ENCODE measurements at places on chromosomes 7 and 10.

GRCh38 chr10:29185050-29185449 is 103.8 kb upstream of the LYZL1 start:
- DNase-seq: no peak

- no peak for DNase-seq
These were observed 92.8 kb upstream of the PPIF start for GRCh38 chr10:79254333-79255006.

GRCh38 chr10:52232561-52233350 is 81.3 kb upstream of the DKK1 start:
- no peak for DNase-seq

GRCh38 chr7:20494566-20494965 is 120.9 kb upstream of the ABCB5 start:
- no peak for DNase-seq

GRCh38 chr10:4686644-4686996 is 139.4 kb upstream of the AKR1E2 start:
- DNase-seq: peak; percentile 99

DNA sequence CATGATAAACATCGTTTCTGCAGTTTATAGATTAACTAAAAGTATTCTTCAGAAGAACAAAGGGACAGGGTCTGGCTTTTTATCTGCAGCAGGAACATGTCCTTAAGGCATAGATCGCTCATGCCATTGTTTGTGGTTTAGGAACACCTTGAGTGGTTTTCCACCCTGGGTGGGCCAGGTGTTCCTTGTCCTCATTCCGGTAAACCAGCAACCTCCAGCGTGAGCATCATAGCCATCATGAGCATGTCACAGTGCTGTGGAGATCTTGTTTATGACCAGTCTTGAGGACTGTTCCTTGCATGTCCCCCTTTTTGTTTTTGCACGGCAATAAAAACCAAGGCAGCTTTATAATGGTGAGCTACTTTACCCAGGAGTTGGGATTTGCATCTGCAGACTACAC is 33.9 kb downstream of the STOX1 start:
- peak; percentile 32 for DNase-seq

GRCh38 chr10:3775696-3776551 is 9.1 kb downstream of the KLF6 start:
- peak; percentile 75 for DNase-seq

- DNase-seq: no peak
These were observed 22.8 kb downstream of the VSTM4 start for GRCh38 chr10:49092477-49092876.

- DNase-seq: no peak
These were observed 31.8 kb upstream of the FAM133B start for GRCh38 chr7:92622030-92622429.

DNA sequence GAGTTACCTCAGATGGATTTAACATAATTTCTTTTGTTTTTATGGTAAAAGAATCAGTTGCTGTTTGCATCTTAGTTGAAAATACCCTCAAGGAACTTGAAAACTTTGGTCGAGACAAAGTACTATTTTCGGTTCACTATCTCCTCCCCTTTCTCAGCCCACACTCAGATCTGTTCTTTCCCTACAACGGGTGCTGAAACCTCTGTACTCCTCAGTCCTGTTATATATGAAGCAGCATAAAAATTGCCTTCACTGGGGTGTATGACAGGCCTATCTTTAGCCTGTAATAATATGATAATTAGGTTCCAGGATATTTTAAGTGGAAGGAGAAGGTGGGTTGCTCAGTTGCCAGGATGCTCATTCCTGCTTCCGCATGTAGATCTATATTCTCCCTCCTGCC is 105.2 kb upstream of the NOBOX start:
- DNase-seq: no peak

DNA sequence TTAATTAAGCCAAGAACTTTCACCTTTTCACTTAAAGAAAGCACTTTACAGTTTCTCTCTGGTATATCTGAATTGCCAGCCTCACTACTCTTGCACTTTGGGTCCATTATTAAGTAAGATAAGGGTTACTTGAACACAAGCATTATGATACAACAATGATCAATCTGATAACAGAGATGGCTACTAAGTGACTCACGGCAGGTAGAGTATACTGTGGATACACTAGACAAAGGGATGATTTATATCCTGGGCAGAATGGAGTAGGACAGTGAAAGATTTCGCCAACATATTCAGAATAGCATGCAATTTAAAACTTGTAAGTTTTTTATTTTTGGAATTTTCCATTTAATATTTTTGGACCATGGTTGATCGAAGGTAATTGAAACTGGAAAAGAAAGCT is 34.3 kb upstream of the ITGB8 start:
- DNase-seq: peak; percentile 78

GRCh38 chr7:11247545-11247944 is 273.9 kb downstream of the PHF14 start:
- DNase-seq: no peak

- DNase-seq: no peak
These were observed 26.5 kb downstream of the ANK3 start for GRCh38 chr10:60363187-60363586.

DNA sequence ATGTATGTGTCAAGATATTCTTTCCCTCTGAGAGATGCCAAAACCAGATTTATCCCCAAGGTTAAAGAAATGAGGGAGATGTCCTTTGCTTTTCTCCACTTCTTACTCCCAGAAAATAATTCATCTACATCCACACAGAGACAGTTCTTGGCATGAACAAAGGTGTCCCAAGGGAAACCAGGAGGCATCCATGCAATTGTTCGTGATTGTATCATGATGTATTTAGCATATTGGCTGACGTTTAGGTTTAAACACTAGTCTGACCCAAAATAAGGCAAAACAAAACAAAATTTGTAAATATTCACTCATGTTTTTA is 223.9 kb downstream of the C7orf25 start:
- DNase-seq: no peak

- no peak for DNase-seq
These were observed 144.8 kb upstream of the KLF14 start for GRCh38 chr7:130878785-130879184.

- no peak for DNase-seq
These were observed 43.0 kb downstream of the INSIG1 start for GRCh38 chr7:155340721-155341120.

DNA sequence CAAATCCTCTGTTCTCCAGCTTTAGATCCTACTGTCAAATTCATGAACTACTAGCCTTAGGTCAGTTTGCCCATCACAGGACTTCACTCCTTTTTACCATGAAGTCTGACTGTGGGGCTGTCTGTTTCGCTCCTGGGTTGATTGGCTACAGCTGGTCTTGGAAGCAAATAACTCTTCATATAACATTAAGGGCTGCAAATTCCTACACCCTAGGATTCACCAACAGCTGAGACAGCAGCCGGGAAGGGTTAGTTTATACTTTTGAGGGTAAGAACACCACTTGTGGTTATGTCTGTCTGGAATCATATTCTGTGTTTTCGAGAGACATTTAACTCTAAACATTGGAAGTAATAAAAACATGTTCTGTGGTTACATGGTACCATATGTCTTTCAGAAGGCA is 55.9 kb upstream of the KIAA1217 start:
- DNase-seq: no peak

- DNase-seq: no peak
These were observed 883 bp downstream of the SPAG6 start for GRCh38 chr10:22346096-22346661.

- DNase-seq: no peak
These were observed 1167.7 kb downstream of the XPNPEP1 start for GRCh38 chr10:108755646-108756045.

DNA sequence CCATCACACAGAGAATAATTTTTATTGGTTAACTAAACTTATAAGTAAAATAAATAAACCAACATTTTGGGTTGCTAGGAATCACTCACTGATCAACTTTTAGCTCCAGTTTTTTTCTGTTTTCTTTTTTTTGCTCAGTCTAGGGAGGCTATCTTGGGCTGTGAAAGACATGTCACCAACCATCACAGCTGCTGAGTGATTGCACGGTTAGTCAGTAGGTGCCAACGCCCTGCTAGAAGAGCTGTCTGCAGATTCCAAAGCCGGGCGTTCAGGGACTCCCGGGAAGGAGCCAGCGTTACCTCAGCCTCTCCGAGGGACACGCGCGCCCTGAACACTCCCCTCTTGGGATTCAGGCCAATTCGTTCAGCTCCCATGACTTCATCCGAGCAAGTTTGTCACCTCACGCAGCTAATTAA is 604 bp upstream of the STAM start:
- peak; percentile 87 for DNase-seq

- DNase-seq: no peak
These were observed 120.6 kb downstream of the MTPAP start for GRCh38 chr10:30228417-30229036.

DNA sequence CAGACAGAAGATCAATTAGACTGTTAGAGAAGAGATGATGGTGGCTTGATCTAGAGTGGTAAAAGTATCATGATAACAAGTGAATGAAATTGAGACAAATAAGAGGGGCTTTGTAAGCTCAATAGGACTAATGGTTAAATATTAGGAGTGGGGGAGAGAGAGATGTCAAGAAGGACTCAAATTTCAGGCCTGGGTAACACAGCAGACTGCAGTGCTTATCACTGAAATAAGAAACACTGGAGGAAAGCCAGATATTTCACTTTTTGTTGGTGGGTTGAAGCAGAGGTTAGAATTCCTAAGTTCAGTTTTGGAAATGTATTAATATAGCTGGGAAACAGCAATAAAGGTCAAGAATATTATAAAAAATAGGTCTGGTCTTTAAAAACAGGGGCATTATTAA is 74.6 kb downstream of the ORC5 start:
- DNase-seq: no peak

- no peak for DNase-seq
These were observed 14.8 kb downstream of the TPK1 start for GRCh38 chr7:144821067-144821466.

DNA sequence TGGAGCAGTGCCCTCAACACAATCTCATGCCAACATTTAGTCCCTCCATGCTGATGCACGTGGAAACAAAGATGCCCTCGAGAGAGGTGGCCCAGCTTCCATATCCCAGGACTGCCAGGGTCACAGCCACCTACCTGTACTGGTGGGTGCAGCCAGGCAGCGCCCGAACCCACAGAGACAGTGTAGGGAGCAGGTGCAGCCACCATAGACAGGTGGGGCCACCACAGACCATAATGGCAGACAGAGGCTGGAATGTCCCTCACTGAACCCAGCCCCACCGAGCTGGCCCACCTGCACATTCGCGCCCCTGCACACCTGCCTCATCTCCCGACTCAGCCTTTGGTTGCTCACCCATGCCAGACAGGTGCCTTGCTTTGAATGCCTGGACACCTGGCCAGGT is 18.3 kb upstream of the CPXM2 start:
- no peak for DNase-seq

GRCh38 chr7:135706038-135706742 is 21.8 kb downstream of the SLC13A4 start:
- no peak for DNase-seq

DNA sequence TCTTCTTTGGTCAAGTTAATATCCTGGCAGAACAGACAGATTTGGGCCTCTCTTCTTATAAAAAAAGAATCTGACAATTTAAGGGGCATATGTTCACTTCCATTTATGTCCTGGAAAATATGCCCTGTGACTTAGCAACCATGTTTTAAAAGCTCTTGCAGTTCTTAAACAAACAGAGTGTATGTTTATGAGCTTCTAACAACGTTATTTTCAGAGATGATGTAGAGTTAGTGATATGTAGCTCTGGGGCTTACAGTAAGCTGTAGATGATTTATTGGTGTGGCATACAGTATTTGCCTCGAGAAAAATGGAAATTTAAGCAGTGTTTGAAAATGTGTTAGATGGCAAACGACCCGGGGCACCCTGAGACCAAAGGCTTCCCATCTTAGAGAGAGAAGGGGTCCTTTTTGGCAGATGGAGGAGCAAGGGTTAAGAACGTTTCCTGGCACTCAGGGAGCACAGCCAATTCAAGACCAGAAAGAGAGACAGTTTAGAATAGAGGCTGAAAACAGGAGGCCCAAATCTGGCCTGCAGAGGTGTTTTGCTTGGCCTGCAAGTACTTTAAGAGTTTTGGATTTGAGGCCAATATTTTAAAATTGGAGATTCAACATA is 397.5 kb downstream of the KCNMA1 start:
- DNase-seq: no peak

DNA sequence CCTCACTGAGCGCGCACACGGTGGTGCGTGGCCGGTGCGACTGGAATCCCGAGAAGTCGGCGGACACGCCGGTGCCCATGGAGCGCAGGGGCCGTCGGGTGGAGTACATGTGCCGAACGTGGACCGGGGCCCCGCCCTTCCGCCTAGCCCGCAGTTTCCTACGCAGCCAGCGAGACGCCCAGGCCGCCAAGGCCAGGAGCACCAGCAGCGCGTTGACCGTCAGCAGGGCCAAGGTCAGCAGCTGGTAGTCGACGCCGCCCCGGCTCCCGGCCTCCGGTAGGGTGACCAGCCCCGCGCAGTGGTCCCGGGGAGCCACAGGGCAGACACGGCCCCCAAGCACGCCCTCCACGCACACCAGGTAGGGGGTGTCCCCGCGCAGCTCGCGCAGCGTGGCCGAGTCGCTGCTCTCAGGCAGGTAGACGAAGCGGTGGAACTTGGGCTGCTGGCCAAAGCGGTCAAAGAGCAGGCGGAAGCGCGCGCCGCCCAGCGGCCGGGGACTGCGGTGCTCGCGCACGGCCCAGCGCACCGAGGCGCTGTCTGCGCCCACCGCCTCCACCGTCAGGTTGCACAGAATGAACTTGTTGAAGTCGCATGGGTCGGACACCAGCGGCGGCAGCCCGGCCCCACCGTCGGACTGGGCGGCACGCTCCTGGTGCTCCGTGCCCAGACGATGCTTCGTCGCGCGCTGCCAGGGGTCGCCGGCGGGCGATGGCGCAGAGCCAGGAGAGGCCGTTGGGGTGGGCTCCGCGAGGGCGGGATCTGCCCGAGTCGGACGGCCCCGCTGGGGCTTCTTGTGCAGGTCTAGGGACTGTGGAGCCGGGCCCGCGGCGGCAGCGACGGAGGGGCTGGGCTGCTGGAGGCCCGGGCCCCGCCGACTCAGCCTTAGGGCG is 2.2 kb downstream of the TRIL start:
- peak; percentile 35 for DNase-seq

DNA sequence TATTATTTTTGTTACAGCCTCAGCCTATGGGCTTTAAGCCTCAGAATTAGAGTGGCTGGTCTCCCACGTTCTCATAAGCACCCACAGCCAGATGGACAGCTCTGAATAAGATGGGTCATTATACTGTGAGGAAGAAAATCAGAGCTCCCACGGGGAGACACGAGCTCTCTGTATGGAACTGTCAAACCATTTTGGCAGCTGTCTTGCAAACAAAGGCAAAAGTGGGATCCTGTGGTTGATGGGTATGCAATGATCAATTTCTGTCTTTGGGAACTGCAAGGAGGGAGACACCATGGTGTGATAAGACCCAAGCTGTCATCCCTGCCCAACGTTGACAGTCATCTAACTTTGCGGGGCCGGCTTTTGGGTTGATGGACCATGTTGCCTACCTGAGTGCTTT is 614.3 kb downstream of the TYW1 start:
- no peak for DNase-seq

DNA sequence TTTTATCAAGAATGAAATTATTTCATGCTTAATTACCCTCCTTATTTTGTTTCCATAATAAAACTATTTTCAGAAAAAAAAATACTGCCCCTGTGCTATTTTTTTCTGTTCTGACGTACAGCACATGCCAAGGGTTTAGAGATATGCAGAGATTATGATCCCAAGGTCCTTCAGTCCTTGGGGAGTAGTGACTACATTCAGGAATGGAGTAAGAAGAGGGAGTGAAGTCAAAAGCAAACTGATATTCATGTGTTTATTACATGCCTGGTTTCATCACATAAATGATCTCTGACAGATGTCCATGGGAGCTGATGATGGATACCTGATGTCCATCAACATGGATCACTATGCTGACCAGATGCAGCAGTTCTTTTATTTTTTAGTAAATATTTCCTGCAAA is 17.2 kb downstream of the AKAP9 start:
- DNase-seq: no peak

Measured in mammary epithelial cell (primary cell).